ENCODE measurements at places on chromosomes 5 and 9. TPM values are rescaled to one million over a fixed set of nuclear protein-coding genes. Genes with fewer than 3 reads are reported as not detected.
A peak's percentile ranks its signal among the peaks of the same experiment; 100 is the strongest.

The LCN1 gene
- not detected for polyA plus RNA-seq

The POU5F2 gene
- 0.06 TPM for polyA plus RNA-seq

GRCh38 chr5:136225796-136226195 lies 32.8 kb upstream of the SMIM32 start:
- DNase-seq: no peak

DNA sequence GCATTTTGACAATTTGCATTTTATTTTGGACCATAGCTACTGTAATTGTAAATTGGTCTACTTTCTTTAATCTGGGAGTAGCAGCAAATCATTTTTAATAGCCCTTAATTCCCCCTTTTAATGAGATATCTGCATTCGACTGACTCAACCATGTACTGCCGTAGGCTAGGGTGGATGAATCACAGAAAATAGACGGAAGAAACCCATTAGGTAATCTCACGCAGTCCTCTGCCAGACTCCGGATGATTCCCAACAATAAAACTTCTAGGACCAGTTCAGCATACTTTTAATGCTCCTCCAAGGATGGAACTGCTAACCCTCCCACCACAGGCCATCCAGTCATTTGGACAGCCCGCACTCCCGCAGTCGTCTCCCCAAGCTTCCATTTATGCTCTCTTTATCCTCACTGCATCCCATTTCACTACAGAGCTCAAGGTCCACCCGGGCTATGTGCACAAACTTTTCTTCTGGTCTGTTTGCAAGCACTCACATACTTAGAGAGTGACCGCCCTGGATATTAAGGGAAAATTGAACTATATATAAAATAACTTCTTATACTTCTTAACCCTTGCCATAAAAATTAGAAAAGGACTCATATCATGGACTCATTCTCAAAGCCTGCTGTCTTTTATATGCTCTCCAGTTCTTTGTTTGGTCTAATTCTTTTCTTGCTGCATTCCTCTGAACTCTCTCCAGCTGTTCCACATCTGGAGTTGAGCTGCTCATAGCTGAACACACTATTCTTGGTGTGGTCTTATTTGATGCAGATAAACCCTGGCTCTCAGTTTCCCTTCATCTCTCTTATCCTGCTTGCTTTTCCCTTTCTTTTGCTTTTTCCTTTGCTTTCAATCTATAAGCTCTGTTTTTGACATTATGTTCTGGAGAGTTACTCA lies 326.6 kb downstream of the ARL15 start:
- DNase-seq: peak; percentile 63

Measured in BJ (cell line).